Sciatic nerve (tissue), 2 donors: ENCODE measurements at places on chromosomes 5 and 9.

- no peak for DNase-seq
Measured at GRCh38 chr5:40074826-40075225, 604.9 kb upstream of the PTGER4 start.

DNA sequence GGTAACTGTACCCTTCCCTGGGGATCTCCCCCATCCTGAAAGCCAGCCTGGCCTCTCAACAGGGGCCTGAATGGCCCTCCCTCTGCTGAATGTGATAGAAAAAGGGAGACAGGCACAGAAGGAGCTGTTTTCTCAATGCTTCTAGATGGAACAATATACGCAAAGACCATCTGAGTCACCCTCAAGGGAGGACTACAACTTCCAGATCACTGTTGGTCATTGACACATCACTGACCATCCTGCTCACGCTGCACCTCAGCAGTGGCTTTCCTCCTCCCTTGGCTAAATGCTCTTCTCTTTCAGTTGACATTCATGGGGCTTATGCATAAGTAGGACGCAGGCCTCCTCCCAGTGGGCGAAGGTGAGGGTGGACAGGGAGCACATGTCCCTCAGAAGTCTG lies 112.2 kb upstream of the SHB start:
- DNase-seq: no peak

- DNase-seq: no peak
Measured at GRCh38 chr5:40124367-40124766, 555.3 kb upstream of the PTGER4 start.

DNA sequence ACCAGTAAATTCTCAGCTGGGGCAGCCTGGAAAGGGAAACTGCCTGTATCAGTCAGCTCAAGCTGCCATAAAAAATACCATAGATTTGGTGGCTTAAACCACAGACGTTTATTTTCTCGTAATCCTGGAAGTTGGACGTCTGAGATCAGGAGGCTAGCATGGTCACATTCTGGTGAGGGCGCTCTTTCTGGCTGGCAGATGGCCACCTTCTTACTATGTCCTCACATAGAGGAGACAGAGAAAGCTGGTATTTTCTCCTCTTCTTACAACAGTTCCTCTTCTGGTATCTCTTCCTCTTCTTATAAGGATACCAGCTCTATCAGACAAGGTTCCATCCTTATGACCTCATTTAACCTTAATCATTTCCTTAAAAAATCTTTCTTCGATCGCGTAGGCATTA lies 50.5 kb upstream of the RFX3 start:
- no peak for DNase-seq

- DNase-seq: no peak
Measured at GRCh38 chr5:69156456-69156855, 10.5 kb upstream of the CCNB1 start.

GRCh38 chr5:50958852-50959457 lies 292.5 kb downstream of the PARP8 start:
- DNase-seq: no peak

- DNase-seq: no peak
Measured at GRCh38 chr9:24011881-24012280, 185.8 kb upstream of the ELAVL2 start.

GRCh38 chr5:1390861-1391600 lies 46.1 kb upstream of the CLPTM1L start:
- DNase-seq: no peak

DNA sequence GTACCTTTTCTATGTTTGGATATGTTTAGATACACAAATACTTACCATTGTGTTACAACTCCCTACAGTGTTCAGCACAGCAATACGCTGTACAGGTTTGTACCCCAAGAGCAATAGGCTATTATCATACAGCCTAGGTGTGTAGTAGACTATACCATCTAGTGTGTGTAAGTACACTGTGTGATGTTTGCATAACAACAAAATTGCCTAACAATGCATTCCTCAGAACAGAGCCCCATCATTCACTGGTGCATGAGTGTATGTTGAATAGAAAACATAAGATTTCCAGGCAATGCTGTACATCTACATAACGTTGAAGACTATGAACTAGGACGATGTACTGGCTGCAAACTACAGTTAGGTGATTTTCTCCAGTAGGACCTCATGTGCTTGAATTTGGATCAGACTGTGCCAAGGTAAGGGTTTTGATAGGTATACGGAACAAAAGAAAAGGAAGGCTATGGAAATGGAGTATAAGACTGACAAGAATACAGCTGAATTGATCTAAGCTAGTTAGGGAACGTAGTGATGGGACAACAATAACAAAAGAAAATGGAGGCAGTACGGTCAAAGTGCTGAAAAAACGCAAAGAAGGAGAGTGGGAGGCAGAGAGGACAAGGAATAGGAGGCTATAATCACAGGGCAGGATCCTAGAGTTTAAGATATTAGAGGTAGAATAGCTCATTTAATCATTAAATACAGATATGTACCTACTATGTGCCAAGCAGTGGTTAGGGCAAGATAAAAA lies 46.9 kb downstream of the FNIP1 start:
- DNase-seq: no peak

DNA sequence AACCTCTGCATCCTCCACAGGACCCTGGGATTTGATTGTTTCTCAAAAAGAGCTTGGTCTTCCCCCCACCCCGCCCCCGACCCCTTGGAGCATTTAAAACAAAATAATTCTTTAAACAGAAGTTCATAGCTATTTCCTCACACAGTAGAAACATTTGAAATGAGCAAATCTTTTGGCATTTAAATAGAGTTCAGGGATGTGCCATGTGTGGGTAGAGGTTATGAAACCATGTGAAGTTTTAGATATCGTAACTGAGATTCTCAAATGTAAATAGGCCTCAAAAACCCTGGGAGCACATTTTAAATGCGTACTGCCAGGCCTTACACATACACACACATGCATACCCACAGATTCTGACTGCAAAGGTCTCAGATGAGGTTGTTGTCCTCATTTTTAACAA lies 66.5 kb downstream of the EPB41L4B start:
- DNase-seq: no peak

GRCh38 chr5:56881571-56881970 lies 27.8 kb upstream of the SETD9 start:
- DNase-seq: no peak

DNA sequence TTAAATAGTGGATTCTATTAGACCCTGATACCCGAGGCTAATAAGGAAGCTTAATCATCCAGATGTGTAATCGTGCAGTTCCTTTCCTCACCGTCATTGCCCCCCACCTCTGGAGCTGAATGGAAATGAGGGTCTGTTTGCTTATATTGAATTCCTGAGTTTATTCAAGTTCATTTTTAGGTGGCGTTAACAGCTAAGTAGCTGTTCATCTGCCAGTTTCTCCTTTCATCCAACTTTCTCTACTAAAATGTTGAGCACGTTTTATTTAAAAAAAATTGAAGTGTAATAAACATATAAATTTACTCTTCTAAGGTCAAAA lies 291.0 kb downstream of the DOCK8 start:
- DNase-seq: no peak

DNA sequence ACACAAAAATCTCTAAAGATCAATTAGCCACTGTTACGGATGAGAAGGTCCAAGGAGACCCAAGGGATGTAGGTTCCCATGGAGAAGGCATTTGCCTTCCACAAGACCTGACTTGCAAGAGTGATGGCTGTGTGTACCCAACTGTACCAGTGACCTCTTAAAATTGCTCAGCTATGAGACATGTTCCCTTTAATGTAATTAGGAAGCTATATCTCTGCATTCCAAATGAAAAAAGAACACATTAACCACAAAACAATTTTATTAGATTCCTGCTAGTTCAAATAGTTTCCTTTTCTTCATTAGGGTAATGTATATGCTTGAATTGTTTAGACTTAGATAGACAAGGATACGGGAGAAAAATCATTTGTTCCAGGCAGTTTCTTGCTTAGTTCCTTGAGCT lies 3.3 kb downstream of the OR2Y1 start:
- DNase-seq: no peak

DNA sequence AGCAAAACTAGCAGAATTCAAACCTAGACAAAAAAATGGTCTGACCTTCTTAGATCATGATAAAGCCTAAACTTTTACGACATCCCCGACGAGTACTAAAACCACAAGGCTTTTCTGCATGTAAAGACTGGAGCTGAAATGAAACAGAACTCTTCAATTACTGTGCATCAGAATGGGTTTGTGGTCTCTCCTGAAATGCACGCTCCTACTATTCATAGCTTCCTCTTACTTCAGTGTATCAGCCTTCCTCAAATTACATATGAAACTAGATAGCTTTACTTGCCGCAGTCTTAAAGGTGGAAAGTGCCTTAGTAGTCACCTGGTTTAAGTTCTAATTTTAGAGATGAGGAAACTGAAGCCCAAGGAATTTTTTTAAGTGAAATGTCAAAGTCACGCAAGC lies 24.6 kb upstream of the MED10 start:
- no peak for DNase-seq

DNA sequence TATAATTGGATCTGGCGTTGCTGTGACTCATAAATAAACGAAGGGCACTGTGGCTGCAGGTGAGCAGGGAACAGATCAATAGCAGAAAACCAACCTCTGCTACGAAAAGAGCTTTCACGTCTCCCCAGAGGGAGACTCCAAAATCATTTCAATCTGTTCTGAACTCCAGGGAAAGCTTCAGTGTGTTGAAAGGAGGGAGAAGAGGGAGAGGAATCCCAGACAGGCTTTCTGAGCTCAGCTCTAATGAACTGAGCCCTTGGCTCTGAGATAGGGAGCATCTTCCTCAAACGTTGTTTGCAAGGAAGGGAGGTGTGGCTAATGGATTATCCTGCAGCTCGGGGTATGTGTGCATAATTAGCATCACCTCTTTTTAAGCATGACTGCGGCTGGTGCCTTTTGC lies 288.0 kb upstream of the IRX4 start:
- DNase-seq: no peak

DNA sequence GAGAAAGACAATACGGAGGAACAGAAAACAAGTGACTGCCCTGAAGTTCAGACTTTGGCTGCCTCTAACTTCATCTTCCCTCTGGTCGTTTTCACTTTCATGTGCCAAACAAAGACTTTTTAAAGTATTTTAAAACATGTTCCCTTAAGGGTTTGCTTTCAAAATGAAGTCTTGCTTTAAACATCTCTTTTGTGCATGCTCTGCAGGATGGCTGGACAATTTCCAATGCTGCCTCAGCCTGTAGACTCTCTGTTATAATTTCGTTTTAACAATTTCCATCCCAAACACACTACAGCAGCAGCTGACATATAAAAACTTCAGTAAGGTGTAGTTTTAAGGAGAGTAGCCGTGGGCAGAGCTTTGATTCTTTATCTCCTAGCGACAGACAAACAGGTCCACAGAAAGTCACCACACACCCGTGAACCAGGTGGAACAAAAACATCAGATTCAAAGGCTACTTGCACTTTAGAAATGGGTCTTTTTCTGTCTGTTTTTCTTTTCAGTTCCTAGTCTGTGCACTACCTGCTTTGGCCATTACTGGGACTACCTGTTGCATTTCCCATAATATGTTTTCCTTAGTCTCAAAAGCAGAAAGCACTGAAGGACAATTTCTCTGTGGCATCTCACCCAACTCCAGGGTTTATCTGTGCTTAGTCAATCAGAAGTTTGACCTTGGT lies 308.9 kb downstream of the DTWD2 start:
- no peak for DNase-seq

- DNase-seq: no peak
Measured at GRCh38 chr5:68214482-68215207, 911 bp upstream of the PIK3R1 start.

DNA sequence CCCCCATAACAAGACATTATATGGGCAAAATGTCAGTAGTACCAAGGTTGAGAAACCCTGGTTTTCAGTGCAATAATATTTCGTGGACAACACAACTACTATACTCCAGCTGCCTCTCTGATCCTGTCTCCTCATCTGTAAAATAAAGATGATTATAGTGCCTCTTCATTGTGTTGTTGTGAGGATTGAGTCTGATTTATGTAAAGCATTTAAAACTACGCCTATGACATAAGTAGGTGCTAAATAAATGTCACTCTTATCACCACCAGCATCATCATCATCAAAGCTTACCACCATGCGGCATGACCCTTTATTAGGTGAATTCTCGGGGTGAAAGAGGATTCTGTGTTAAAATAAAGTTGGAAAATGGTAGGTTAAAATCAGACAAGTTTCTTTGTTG lies 67.8 kb upstream of the IFNE start:
- DNase-seq: no peak

GRCh38 chr9:97046228-97046627 lies 7.3 kb upstream of the CTSV start:
- DNase-seq: no peak

DNA sequence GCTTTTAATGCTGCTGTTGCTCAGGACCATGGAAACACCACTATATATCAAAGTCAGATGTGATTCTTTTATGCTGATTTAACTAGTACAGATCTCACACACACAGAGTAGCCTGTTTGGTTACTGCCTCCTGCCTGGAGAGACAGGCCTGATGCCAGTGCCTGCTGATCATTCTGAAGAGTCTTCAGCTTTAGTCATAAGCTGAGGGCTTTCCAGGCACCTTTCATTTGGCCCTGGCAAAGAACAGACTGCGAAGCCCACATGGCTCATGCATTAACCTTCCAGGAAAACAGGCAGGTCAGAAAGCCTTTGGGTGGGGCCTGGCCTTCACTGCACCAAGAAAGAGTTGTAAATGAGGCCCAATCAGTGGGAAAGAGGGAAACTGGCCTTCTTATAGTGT lies 144.7 kb downstream of the SAXO1 start:
- DNase-seq: no peak

- DNase-seq: no peak
Measured at GRCh38 chr5:108765647-108766046, 17.9 kb downstream of the FER start.
